ENCODE measurements at places on chromosomes 16 and 17. TPM values are rescaled to one million over a fixed set of nuclear protein-coding genes. Genes with fewer than 3 reads are reported as not detected.

Gene BCL7C
- 37.1 TPM for polyA plus RNA-seq

Gene DVL2
- 49.5 TPM for polyA plus RNA-seq

Gene HID1
- polyA plus RNA-seq: 93.8 TPM

Gene HSD3B7
- 7.4 TPM for polyA plus RNA-seq

Gene TBC1D28
- not detected for polyA plus RNA-seq

Gene HBA1
- 289 TPM for polyA plus RNA-seq

Gene ACSM3
- not detected for polyA plus RNA-seq

Gene EVI2A
- polyA plus RNA-seq: 27.8 TPM

Gene HEATR9
- not detected for polyA plus RNA-seq

Gene SLC52A1
- polyA plus RNA-seq: not detected

Gene SPATA22
- 0.46 TPM for polyA plus RNA-seq

Gene PLA2G10
- not detected for polyA plus RNA-seq

Gene TBC1D3H
- not detected for polyA plus RNA-seq

Gene MT1G
- 101 TPM for polyA plus RNA-seq

Gene CUEDC1
- 97.8 TPM for polyA plus RNA-seq

Gene TBC1D3I
- polyA plus RNA-seq: not detected

Gene ENPP7
- polyA plus RNA-seq: not detected

Gene KRT27
- not detected for polyA plus RNA-seq

Gene TP53TG3D
- 2.0 TPM for polyA plus RNA-seq

Gene ABAT
- polyA plus RNA-seq: 76.9 TPM

Gene ACSM2A
- not detected for polyA plus RNA-seq

Gene TMEM238L
- not detected for polyA plus RNA-seq

Gene EME1
- polyA plus RNA-seq: 6.0 TPM

Gene OR1A2
- not detected for polyA plus RNA-seq

Gene KRT31
- 0.81 TPM for polyA plus RNA-seq

Gene PRDM7
- polyA plus RNA-seq: not detected

Gene CDRT15
- polyA plus RNA-seq: not detected

Gene GNAO1
- polyA plus RNA-seq: 181 TPM

Data from brain (organoid and tissue), 16 donors.